NCI-H187 (cell line): ENCODE measurements at places on chromosomes 11 and 22.
A peak's percentile ranks its signal among the peaks of the same experiment; 100 is the strongest.

DNA sequence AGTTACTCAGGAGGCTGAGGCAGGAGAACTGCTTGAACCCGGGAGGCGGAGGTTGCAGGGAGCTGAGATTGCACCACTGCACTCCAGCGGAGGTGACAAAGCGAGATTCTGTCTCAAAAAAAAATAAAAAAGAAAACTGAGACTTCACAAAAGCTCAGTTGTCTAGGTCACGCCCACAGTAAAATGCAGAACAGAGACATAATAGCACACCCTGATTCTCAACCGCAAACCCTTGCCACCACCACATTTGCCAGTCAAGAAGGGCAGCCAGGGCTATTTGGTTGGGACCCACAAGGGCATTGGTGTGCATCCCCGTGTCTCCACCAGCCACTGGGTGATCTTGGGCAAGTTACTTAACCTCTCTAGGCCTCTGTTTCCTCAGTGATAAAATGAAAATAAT, 25.4 kb downstream of the CREB3L1 start:
- DNase-seq, result no peak

DNA sequence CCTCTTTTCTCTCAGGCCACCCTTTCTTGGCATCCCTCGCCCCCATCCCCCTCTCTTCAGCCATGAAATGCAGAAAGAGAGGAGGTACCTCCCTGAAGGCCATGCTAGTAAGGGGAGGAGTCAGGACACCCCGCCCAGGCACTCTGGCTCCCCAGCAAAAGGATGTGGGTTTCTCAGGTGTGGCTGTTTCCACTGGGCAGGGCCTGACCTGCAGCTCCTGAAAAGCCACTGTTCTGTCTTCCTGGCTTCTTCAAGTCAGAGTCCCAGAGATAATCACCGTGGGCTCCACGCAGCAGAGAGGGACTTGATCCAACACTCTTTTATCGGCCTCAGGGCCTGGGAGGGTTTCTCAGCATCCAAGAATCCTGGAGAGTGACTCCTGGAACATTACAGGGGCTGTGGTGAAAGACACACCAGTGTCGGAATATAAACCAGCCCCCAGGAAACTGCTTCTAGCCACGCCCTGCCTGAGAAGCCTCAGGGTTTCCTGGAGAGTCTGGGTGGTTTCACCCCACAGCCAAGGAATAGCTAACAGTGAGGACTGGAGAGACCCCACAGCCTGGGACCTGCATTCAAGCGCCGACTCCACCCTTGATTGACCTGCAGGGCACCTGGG, 45.7 kb upstream of the TSPAN18 start:
- no peak for DNase-seq

DNA sequence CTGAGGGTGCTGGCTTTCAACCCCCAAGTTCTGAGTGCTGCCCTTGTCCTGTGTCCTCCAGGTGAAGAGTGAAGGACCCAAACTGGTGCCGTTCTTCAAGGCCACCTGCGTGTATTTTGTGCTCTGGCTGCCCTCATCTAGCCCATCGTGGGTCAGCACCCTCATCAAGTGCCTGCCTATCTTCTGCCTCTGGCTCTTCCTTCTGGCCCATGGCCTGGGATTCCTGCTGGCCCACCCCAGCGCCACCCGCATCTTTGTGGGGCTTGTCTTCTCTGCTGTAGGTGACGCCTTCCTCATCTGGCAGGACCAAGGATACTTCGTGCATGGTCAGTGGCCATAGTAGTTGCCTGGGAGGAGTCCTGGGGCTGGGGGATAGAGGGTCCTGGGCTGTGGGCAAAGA, 2.3 kb downstream of the TMEM86A start:
- DNase-seq, result no peak

- DNase-seq, result no peak
These were observed 15.6 kb downstream of the TUB start for GRCh38 chr11:8096575-8096974.

- DNase-seq, result no peak
These were observed 19.4 kb upstream of the PHOX2A start for GRCh38 chr11:72263361-72263760.

DNA sequence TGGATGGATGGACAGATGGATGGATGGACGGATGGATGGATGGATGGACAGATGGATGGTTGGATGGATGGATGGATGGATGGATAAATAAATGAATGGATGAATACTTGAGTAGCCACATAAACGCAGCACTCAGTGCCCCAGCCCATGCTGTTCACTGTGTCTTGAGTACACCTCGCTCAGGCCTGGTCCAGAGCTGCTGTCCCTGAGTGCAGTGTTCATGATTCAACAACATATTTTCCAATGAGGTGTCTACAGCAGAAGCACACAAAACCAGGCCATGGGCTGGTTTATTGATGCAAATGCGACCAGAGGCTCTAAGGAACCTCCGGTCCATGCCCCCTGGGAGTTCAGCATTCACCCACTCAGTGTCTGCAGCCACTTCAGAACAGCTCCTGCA, 584.3 kb downstream of the BRD1 start:
- no peak for DNase-seq

- no peak for DNase-seq
These were observed 150.3 kb downstream of the NECTIN1 start for GRCh38 chr11:119578521-119579191.

DNA sequence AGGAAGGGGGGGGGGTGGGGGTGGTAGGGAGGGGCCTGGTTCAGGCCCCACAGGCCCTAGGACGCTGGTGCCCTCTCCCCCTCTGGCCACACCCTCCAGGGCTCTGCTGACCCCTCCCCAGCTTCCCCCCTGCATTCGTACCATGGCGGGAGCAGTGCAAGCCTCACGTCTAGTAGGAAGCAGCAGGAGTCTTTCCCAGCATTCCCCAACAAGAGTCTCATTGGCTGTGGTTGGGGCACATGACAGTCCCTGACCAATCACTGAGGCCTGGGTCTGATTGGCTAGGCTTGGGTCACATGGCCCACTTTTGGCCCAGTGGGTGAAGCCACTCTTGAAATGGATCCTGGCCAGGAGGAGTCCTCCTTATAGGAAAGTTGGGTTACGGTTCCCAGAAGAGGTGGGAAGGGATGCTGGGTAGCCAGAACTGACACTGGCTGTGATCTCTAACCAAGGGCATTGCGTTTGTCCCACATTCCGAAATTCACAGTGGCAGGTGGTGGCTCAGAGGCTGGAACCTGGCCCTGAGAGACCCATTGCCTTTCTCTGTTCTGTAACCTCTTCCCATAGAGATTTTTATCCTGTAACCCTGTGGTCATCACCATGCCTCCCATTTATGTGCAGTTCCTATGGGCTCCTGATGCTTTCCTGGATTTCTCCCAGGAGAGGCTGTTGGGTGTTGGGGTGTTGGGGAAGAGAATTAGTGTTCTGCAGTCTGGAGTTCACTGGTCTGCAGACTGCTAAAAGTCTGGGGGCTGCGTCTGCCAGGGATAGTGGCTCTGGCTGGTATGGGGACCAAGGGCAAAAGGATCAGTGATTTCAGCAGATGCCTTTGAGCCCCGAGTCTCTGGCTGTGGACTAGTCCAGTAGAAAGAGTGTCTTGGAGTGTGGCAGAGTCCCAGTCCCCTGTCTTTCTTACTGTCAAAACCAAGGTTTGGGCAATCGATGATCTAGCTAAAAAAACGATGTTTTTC, 58.9 kb upstream of the MYEOV start:
- DNase-seq, result no peak

GRCh38 chr11:30488304-30488998, 97.7 kb downstream of the MPPED2 start:
- peak; percentile 86 for DNase-seq

GRCh38 chr11:68690671-68691401, 6.5 kb downstream of the GAL start:
- no peak for DNase-seq

- no peak for DNase-seq
These were observed 547.9 kb downstream of the BUD13 start for GRCh38 chr11:116224889-116225200.

DNA sequence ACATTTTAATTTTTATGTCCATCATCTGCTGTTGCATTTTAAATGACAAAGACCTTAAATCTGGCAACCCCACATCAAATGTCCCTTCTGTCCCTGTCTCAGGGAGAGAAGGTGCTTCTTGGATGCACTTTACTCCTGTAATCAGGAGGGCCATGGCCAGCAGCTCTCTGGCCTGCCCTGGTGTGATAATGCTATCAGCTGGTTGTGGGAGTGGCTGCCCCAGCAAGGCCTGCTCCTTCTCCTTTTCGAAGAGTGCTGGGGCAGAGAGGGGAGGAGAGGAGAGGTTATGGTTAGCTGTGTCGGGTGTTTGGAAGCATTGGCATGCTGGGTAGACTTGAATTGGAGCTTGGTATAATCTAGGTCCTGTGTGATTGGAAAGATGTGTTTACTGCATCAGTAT, 12.8 kb downstream of the TNRC6B start:
- DNase-seq, result no peak

GRCh38 chr11:75174781-75175370, 24.0 kb downstream of the SLCO2B1 start:
- DNase-seq, result no peak

DNA sequence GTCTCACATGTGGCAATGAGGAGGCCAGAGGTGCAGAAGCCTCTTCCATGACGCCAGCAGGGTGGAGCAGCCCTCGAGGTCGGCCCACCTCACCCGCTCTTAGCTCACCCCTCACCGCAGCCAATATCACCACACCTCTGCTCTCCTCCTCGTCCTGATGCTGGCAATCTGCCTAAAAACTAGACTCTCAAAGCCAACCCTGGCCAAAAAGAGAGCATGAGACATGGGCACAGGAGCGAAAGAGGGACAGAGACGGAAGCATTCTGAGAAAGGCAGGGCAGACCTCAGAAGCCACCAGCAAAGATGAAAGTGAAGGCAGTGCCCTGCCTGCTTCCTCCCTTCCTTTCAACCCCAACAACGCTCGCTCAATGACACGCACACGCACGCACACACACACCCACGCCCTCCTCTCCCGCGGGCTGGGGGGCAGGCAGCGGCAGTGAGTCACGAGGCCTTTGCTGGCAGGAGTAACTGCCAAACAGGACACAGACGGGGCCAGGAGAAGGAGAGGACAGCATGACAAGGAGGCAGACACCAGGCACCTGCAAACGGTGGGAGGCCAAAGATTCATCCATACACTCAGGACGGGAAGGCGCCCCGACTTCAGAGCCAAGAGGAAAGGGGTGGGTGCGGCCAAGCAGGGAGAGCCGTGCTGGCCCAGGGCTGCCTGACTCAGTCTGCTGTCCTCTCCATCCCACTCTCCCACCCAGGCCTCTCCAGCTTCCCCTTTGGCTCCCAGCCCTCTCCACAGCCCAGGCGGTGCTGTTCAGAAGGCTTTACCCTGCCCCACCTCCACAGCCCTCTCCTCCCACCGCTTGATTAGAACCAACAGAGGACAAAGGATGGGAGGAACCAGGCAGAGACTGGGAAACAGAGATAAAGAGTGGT, 11.4 kb downstream of the IGSF9B start:
- DNase-seq, result no peak

- no peak for DNase-seq
These were observed 313.9 kb upstream of the B3GAT1 start for GRCh38 chr11:134725716-134726639.

GRCh38 chr11:70031631-70032469, 46.3 kb upstream of the ANO1 start:
- no peak for DNase-seq

GRCh38 chr11:103644676-103645075, 391.8 kb upstream of the DDI1 start:
- DNase-seq, result no peak

GRCh38 chr11:126410649-126411048, 55.2 kb downstream of the ST3GAL4 start:
- no peak for DNase-seq

DNA sequence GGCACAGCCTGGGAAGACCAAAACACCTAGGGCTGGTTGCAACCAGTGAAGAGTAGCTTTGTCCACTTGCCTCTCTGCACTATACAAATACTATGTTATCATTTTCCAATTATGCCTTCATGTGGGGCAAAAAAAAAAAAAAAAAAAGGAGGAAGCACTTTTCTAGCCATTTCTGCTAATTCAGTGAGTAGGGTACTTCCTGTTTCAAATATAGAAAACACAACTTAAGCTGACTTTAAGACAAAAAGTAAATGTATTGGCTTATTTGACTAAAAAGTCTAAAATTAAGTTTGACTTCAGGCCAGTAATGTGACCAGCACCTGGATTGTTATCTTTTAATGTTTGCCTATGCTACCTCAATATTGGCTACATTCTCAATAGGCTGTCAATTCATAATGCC, 15.3 kb downstream of the CCDC73 start:
- no peak for DNase-seq

GRCh38 chr22:32829451-32829851, 27.9 kb downstream of the TIMP3 start:
- no peak for DNase-seq

DNA sequence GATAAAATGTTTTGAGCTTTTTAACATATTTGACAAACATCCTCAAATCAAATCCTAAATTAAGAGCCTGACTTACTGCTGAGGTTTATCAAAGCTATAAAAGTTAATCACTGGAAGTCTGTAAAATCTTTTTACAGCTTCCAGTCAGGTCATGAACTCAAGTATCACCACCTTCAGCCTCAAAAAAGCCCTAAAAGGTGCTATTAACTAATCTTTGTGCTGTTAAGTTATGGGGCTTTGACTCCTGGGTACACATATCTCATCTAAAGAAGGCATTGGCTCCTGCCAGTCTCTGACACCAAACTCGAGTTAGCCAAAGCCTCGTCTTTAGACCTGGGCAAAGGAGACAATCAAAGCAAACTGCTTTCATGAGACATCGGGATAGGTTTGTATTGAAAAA, 34.0 kb upstream of the CBX6 start:
- DNase-seq, result no peak

- DNase-seq, result no peak
These were observed 13.7 kb upstream of the CPT1A start for GRCh38 chr11:68855205-68855981.

GRCh38 chr11:103013421-103013820, 57.9 kb upstream of the MMP13 start:
- DNase-seq, result no peak

DNA sequence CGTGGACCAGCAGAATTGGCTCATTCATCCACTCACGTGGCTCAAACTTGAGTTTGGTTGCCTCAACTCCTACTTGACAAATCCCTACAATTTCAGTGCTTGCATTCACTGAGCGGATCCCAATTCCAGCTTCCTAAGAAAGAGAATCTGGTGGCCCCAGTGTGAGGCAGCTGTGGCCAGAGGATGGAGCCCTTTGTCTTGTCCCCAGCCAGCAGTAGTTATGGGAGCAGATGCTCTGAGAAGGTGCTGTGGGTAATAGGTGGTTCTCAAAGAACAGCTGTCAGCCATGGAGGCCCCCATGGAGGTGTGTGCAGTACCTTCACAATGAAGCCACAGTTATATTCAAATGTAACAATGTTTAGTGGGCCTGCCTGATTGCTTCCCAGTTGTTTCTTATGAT, 39.3 kb downstream of the KREMEN1 start:
- DNase-seq, result no peak

DNA sequence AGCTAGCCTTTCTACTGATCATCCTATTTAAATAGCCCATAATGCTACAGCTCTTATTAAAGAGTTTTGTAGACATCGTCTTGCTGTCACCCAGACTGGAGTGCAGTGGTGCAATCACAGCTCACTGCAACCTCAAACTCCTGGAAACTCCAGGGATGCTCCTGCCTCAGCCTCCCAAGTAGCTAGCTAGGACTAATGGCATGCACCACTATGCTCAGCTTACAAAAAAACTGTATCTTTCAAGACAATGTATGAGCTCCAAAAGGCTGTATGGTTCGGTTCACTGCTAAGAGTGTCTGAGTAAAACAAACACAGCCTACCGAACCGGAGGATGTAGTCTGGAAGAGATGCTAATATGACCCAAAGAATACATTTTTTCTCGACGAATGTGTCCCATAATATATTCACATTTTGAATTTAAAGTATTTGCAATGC, 2.6 kb downstream of the TAF1D start:
- no peak for DNase-seq

- DNase-seq, result no peak
These were observed 4.1 kb downstream of the LRRC32 start for GRCh38 chr11:76666408-76666807.

- no peak for DNase-seq
These were observed 81.1 kb upstream of the CHRM4 start for GRCh38 chr11:46472662-46472994.
